ENCODE measurements at places on chromosomes 3 and 15.
A peak's percentile ranks its signal among the peaks of the same experiment; 100 is the strongest.

GRCh38 chr3:17166369-17166768 is 281.6 kb downstream of the PLCL2 start:
- no peak for DNase-seq

DNA sequence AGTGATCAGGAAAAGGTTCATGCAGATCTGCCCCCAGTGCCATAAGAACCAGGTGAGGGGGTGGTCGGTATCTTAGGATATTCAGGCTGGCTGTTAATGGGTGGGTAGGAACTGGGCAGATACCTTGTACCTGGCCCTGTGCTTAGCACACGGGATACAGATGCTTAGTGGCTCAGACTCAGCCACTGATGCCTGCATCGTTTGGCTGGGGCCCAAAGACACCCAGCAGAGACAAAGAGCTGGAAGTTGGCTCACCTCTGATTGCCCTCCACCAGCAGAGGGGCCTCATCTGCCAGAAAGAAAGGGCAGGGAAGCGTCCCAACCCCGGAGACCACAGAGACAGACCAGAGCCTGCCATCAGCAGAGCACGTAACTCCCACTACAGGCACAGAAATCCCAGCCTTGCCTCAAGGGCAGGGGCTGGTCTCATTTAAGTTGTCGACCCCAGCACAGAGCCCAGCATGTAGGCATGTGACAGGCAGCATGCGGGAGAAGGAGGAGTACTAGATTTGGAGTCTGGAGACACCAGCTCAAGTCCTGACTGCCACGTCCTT is 64.1 kb upstream of the SLC6A1 start:
- DNase-seq = no peak

- DNase-seq = no peak
These were observed 219.1 kb upstream of the FEZF2 start for GRCh38 chr3:62592408-62592807.

- no peak for DNase-seq
These were observed 2.0 kb downstream of the PPM1M start for GRCh38 chr3:52247409-52248164.

- no peak for DNase-seq
These were observed 3.5 kb downstream of the RORA start for GRCh38 chr15:61225614-61226013.

- DNase-seq = peak; percentile 60
These were observed 6.3 kb upstream of the CDC25A start for GRCh38 chr3:48194446-48195071.

- DNase-seq = no peak
These were observed 182.4 kb upstream of the DPH6 start for GRCh38 chr15:35728219-35728940.

DNA sequence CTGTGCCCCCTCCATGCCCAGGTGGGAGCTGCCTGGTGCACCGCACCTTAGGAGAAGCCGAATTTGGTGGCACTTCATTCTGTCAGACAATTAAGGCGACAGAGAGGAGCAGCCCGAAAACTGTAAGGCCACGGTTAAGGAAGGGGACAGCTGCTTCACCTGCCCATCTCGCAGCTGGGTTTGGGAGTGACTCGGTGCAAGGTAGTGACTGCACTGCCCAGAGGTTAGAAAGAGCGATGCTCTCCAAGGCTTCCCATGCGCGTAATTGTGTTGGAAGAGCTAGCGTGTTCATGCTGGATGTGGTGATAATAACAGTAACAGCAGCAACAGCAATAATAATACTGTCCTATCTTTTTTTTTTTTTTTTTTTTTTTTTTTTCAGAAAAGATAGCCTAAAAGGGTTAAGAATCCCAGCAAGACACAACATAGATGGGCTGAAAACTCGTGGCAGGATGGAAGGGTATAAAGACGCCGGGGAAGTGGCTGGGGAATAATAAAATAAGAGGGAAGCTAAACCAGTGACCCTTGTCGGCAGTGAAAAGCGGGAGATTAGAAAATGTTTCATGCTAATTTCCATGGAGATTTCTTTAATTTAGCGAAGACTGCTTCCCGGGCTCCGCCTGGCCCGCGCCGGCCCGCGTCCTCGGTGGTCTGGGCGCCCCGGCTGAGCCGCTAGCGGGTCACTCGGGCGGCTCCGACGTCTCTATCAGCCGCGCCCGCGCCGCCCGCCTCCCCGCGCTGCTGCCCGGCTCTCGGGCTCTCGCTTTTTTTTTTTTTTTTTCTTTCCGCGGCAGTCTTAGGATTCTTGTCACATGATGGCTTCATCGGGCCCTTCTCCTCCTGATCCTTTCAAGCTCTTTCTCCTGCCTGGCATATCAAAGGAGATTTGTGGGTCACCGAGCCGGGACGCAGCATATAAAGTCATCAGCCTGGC is 617.1 kb downstream of the NR2F2 start:
- no peak for DNase-seq

GRCh38 chr3:136632625-136633081 is 119.5 kb downstream of the STAG1 start:
- no peak for DNase-seq

DNA sequence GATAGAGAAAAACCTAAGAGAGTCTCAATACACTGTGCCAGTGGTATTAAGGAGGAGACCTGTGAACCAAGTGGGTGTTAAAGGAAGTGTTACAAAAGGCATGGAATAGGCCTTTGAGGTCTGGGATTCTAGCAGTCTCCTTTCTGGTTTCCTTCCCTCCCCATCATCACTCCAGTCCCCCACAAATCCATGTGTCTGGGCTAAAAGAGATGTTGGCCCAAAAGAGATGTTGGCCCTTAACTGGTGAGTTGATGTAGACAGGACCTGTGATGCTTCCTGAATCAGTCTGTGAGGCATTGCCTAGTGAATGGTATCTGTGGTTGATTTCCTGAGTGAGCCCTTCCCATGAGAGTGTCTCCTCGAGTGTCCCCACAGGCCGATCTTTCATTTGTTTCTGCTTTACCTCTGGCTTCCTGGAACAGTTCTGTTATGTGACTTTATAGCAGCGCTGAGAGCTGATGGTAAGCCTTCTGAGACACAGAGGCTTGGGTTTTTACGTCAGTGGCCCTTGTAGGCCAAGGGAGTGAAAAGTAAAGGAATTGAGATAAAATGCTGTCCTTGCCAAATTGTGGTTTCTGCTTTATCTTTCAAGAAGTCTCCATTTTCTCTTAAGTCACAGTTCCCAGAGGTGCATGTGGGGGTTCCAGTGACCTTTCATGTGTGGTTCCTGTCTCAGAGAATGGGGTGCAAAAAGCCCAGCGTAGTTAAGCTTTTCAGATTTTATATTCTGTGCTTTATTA is 87.8 kb downstream of the KLHL25 start:
- peak; percentile 30 for DNase-seq

DNA sequence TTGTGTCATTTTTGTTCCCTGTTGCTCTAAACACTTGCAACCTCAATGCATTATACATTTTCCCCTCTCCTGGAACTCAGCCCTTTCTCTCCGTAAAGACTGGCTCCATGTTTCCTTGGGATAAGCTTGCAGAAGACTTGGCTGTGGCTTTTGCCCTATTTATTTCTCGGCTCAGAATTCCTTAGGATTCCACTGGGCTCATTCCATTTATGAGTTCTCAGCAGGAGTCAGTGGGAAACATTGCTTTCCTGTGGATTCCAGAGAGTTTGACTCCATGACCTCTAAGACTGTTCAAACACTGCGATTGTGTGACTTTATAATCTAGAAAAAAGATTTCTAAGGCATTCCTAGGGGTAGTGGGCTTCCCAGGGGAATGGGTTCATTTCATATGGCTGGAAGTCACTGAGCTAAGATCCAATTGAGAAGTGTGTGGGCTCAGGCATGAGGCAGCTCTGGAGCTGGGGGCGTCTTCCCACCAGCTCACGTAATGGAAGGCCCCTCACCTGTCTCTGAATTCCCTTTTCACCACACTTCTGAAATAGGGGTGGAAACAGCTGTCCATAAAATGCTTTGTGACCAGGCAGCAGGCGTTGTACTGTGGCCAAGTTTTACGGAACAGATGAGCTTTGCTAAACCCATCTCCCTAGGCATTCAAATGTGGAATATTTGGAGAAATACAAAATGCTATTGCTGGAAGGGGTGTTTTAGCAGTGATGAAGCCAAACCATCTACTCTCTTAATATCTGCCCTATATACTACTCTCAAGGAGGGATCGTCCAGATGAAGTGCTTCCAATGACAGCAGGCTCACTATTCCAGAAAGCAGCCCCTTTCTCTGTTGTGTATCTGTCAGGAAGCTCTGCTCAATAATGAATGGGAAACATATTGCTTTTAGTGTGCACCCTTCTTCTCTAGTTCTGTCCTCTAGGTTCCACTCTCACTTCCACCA is 91.8 kb upstream of the BCL6 start:
- DNase-seq = peak; percentile 74

Data from fibroblast of upper back skin (primary cell).